ENCODE measurements at places on chromosomes 1 and 21.
A peak's percentile ranks its signal among the peaks of the same experiment; 100 is the strongest.

- no peaks in the 10 kb centered on the region for H3K4me1 ChIP-seq
- no peak overlapping the region for H3K27ac ChIP-seq
- H3K36me3 ChIP-seq = no peaks in the 10 kb centered on the region
- no peaks in the 10 kb centered on the region for H3K27me3 ChIP-seq
- no peak for DNase-seq
Measured at GRCh38 chr1:65459397-65459768, 38.9 kb downstream of the LEPR start.

- no peak within 1 kb of the TSS for H3K4me3 ChIP-seq
- no peak within 1 kb of the TSS for H3K27ac ChIP-seq
- H3K27me3 ChIP-seq = no peaks in the 10 kb centered on the region
- no peaks in the 10 kb centered on the region for H3K36me3 ChIP-seq
- H3K4me1 ChIP-seq = no peaks in the 10 kb centered on the region
Measured at GRCh38 chr1:22972760-22973159, at the start of gene LACTBL1. TSS of gene LACTBL1 (minus strand) at chr1:22972866. CDS start at chr1:22972316, 550 bp downstream.

DNA sequence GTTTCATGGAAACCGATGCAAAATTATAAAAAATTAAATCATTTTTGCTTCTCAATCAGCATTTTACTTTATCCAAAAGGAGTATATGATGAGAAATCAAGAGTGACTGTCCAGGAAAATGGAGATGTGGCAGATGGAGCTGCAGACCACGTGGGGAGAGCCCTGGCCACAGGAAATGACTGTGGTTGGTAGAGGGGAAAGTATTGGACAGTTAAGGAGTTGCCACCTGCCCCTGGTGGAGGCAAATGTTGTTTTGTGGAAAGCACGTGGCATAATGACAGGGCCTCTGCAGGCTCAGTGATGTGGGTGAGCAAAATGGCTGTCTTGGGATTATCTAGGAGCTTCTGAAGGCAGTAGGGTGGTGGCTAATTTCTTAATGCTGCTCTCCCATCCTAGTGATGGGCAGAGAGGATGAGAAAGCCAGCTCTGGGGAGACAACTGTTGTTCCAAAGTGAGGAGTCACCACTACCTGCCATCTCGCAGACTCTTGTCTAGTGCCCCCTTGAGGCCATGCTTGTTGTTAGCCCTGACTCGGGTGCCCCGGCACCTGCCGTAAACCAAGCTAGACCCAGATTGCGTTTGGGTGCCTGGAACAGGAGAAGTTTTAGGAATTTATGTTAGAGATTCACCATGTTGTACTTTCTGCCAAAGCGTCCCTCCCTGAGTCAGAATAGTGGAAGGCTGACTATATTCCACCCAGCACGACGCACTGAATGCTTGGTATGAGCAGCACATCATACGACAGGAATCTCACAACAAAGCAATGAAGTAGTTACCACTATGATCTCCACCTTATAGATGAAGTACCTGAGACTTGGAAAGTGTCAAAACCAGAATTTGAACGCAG, 144.0 kb downstream of the ROR1 start:
- no peak for DNase-seq
- no peaks in the 10 kb centered on the region for H3K36me3 ChIP-seq
- no peaks in the 10 kb centered on the region for H3K27me3 ChIP-seq
- no peak overlapping the region for H3K4me3 ChIP-seq
- no peak overlapping the region for H3K27ac ChIP-seq
- peaks cover 2% of the 10 kb centered on the region for H3K4me1 ChIP-seq

- H3K36me3 ChIP-seq = no peaks in the 10 kb centered on the region
- peak overlapping the region; percentile 97 for H3K27ac ChIP-seq
- H3K4me1 ChIP-seq = peaks cover 84% of the 10 kb centered on the region
- peak overlapping the region; percentile 6 for H3K4me3 ChIP-seq
- no peak for DNase-seq
- no peaks in the 10 kb centered on the region for H3K27me3 ChIP-seq
Measured at GRCh38 chr1:27590917-27591508, 12.9 kb downstream of the AHDC1 start.

- DNase-seq = no peak
- H3K36me3 ChIP-seq = no peaks in the 10 kb centered on the region
- no peaks in the 10 kb centered on the region for H3K27me3 ChIP-seq
- H3K4me3 ChIP-seq = no peak overlapping the region
- H3K27ac ChIP-seq = peak overlapping the region; percentile 24
Measured at GRCh38 chr1:99652881-99653281, 7.0 kb downstream of the PALMD start.

GRCh38 chr21:31151156-31152045, 113.1 kb upstream of the KRTAP19-8 start:
- no peaks in the 10 kb centered on the region for H3K36me3 ChIP-seq
- DNase-seq = no peak
- H3K27ac ChIP-seq = no peak overlapping the region
- no peaks in the 10 kb centered on the region for H3K27me3 ChIP-seq
- H3K4me1 ChIP-seq = no peaks in the 10 kb centered on the region
- no peak overlapping the region for H3K4me3 ChIP-seq

DNA sequence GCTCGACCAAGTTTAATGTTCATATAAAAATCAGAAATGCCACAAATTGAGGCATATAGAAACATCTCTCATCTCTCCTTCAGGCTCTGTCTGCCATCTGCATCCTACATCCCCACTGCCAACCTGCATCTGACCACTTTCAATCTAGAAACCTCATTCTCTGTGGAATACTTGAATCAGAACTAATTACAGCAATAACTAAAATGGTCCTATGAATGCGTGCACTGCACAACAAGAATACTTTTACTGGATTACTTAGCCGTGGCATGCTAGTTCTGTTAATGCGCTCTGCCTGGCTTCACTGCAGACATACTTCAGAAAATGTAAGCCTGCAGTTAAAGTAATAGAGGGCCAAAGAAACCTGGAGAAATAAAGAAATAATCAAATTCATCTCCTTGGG, 89.8 kb upstream of the NR5A2 start:
- H3K27ac ChIP-seq = no peak overlapping the region
- no peaks in the 10 kb centered on the region for H3K36me3 ChIP-seq
- H3K27me3 ChIP-seq = no peaks in the 10 kb centered on the region
- DNase-seq = no peak
- H3K4me3 ChIP-seq = no peak overlapping the region

DNA sequence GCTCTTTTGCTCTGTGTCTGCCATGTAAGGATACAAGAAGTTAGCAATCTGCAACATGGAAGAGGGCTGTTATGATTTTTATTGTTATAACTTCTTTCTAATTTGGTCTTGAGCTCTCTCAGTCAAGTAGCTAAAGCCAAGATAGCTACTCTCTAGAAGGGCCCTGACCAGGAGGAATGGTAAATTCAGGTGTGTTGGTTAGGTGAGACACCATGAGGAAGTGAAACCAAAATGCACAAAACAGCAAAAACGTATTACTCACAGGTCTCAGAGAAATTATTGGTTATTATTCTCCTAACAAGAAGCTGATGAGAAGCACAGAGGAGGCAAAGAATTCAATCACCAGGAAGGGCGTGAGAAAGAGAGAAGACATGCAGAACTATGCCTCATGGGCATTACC, 51.8 kb upstream of the INSL5 start:
- H3K36me3 ChIP-seq = no peaks in the 10 kb centered on the region
- no peaks in the 10 kb centered on the region for H3K27me3 ChIP-seq
- H3K4me3 ChIP-seq = no peak overlapping the region
- no peaks in the 10 kb centered on the region for H3K4me1 ChIP-seq

DNA sequence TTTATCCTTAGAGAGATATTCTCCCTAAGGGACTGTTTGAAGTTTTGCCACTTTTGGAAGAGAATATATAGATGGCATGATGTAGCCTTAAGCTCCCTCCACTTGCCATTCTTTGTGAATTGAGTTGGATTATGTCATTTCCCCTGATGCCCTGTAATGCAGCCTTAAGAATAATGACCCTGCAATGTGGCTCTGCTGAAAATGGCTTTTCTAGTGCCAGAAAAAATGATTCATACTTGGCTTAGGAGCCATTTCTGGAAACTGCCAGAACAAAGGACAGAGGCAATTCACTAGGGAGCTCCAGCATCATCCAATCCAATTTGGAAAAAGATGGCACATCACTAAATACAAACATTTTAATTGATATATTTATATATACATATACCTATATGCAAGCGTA, 265.3 kb downstream of the SPATA17 start:
- no peaks in the 10 kb centered on the region for H3K27me3 ChIP-seq
- no peak overlapping the region for H3K27ac ChIP-seq
- no peaks in the 10 kb centered on the region for H3K4me1 ChIP-seq
- DNase-seq = no peak
